Activated T-cell treated with anti-CD3 and anti-CD28 coated beads for 48 hours (primary cell): ENCODE measurements at places on chromosomes 3 and 15.

DNA sequence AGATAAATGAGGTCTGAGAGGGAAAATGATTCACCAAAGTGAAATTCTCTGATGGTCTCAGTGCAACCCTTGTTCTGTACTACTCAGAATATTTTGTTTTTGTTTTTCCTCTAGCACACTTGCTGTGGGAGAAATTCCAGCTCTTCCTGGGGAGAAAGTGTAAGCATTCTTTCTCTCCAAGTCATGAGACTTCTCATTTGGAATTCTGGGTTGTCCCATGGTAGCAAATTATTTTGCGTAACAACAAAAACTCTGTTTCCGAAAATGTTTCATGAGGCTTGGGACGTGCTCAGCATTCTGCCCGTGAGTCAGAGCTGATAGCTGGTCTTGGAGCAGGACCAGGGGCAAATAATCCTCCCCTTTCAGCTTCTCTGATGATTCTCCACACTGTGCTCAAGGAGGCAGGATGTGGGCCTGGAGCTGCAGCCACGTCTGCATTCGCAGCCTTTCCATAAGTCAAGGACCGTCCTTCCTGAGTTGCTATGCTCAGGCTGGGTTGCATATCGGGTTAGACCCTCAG lies 70.3 kb downstream of the SENP2 start:
- no peak for DNase-seq

DNA sequence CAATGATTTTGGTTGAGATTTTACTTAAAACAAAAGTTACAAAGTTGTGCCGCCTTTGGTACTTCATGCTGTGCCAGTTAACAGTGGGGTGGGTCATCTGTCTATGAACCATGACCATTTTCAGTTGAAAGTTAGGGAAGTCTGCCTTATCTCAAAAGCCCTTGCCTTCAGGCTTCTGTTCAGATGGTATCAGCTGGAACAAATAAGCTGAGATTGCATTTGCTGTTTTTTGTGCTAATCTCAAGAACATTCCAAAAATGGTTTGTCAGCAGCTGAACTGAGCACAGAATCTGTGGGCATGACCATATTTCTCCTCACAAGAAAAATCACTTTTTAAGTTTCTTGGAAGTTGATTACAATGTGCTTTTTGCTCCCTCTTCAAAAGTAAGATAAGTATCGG lies 142.3 kb downstream of the IL5RA start:
- no peak for DNase-seq

DNA sequence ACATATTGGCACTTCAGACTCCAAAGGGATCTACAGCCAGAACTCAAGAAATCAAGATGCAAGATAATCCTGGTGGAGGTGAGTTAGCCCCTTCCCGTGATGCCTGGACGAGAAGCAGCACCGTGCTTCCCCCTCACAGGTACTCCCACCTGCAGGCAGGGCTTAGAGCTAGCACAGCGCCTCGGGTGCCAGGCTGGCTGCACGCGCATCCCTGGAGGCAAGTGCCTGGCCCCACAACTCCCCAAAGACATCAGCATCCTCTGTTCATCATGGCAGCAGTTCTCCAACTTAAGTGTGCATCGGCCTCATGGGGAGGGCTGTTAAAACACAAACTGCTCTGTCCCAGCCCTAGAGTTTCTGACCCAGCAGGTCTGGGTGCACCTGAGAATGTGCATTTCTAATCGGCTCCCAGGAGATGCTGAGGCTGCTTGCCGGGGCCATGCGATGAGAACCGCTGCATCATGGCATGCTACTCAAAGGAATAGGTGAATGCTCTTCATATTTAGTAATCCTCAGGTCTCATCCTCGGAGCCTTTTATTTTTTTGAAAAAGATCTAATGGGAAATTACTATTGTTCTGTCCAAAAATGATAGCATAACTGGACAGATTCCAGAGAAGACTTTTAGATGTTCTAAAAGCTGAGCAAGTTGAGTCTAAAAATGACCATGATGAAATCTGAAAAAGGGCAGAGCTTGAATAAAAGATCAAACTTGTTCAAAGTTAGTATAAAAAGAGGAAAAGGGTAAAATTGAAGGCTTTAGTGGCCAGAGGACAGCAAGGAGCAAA lies 244.2 kb downstream of the ADAMTS17 start:
- no peak for DNase-seq

DNA sequence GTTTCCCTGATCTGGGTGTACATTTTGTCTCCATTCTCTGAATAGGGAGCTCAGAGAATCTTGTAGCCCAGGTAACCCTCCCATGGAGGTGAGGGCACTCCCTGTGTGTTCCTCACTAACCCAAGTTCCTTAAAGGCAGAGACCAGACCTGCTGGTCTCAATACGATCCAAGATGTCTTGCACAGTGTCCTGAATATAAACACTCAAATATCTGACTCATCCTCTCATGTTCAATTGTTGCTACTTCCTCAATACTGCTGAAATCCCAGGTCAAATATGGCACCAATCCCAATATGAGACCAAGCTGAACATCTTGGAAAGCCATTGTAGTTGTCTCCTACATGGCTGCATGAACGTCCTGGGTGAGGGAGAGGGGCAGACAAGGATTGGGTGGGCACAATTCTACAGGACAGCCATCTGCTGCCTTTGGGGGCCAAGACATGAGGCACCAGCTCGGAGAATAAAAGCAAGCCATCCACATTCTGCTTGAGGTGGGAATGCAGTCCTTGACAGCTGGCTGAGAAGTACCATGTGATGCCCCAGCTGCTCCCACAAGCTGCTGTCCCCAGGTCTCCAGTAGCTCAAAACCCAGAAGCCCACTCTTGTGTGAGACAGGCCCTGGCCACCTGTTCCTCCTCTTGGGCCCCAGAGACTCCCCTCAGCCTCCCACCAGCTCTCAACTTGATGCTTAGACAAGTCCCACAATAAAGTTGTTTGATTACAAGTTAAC lies 18.2 kb downstream of the TBC1D2B start:
- no peak for DNase-seq

DNA sequence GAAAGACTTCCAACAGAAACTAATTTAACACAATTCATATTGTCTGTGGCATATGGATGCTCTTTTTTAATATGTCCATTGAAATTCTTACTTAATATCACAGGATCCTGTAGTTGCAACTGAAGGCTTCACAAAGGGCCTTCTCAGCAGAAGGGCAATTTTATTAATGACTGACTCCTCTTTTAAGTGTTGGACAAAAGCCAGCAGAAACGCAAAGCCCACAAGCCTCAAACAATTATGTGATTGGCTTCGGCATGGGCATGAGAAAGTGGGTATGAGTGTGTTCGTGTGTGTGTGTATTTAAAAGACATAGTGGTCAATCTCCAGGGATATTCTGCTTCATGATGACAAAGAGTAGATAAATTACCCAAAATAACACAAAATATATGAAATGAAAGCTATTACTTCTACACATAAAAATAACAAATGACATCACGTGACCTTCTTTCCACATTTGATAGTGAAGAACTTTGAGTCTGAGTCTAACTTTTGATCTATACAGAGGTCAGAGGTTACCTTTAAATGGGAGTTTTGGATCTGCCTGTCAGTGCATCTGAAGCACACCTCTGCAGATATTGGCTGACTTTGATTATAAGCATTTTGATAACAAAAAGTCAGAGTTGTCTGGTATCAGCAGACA lies 496.9 kb downstream of the CADM2 start:
- no peak for DNase-seq
